Mesothelial cell of epicardium (in vitro differentiated cells): ENCODE measurements at places on chromosomes 1 and 21. TPM values are rescaled to one million over a fixed set of nuclear protein-coding genes. Genes with fewer than 3 reads are reported as not detected.
A peak's percentile ranks its signal among the peaks of the same experiment; 100 is the strongest.

SYTL1 gene
- total RNA-seq: 41.0 to 42.8 TPM (median 42.2 TPM) in 3 replicates

- peaks cover 65% of the 10 kb centered on the region for H3K27me3 ChIP-seq
- H3K27ac ChIP-seq: no peak overlapping the region
- no peak for DNase-seq
- no peaks in the 10 kb centered on the region for H3K36me3 ChIP-seq
- peaks cover 18% of the 10 kb centered on the region for H3K4me1 ChIP-seq
Measured at GRCh38 chr1:107138166-107138565, 2.7 kb upstream of the NTNG1 start.

DNA sequence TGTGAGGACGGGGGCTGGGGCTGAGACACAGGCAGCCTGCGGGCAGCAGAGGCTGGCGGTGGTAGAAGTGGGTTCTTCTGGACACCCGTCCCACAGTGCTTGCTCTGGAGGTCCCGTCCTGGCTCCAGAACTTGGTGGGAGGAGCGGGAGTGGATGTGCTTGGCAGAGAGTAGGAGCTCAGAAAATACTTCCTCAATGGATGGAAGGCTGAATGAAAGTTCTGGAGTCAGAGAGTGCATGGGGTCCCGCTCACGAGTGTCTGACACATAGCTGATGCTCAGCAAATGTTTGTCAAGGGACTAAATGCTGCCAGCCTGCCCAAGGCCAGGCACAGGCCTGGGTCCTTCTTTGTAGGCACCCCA is 13.4 kb upstream of the NES start:
- no peak for DNase-seq
- peak overlapping the region; percentile 74 for H3K4me3 ChIP-seq
- H3K27me3 ChIP-seq: no peaks in the 10 kb centered on the region

CAMK1G gene
- 3.8 to 5.2 TPM (median 4.5 TPM) in 3 replicates for total RNA-seq

DNA sequence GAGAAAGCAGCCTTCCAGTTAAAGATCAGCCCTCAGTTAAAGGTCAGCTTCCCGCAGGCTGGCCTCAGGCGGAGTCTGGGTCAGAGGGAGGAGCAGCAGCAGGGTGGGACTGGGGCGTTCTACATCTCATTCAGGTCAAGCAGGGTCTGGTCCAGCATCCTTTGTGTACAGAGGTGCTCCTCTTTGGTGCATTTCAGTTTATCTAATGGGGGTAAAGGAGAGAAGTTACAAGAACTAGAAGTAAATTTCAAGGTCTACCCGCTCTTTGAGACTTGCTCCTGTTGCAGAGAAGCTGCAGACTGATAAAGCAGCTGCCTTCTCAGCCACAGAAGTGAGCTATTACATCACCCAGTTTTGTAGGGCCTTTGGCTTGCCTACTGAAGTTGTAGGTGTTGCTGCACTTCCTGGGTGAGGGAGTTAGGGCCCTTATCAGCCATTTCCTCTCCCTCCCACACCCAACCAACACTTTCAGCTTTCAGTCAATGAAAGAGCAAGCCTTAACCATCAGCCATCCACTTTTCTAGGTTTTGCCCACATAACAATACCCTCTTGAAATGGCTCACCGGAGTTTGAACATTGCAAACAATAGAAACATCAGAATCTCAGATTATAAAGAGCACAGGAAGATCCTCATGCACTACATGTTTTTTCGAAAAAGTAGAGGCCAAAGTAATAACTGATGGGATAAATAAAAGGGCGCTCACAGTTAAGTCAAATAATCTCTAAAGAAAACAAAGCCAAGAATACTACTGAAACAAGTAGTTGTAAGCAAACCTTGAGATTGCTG is 2.8 kb upstream of the NUP210L start:
- peaks cover 36% of the 10 kb centered on the region for H3K36me3 ChIP-seq
- H3K4me3 ChIP-seq: no peak overlapping the region

DNA sequence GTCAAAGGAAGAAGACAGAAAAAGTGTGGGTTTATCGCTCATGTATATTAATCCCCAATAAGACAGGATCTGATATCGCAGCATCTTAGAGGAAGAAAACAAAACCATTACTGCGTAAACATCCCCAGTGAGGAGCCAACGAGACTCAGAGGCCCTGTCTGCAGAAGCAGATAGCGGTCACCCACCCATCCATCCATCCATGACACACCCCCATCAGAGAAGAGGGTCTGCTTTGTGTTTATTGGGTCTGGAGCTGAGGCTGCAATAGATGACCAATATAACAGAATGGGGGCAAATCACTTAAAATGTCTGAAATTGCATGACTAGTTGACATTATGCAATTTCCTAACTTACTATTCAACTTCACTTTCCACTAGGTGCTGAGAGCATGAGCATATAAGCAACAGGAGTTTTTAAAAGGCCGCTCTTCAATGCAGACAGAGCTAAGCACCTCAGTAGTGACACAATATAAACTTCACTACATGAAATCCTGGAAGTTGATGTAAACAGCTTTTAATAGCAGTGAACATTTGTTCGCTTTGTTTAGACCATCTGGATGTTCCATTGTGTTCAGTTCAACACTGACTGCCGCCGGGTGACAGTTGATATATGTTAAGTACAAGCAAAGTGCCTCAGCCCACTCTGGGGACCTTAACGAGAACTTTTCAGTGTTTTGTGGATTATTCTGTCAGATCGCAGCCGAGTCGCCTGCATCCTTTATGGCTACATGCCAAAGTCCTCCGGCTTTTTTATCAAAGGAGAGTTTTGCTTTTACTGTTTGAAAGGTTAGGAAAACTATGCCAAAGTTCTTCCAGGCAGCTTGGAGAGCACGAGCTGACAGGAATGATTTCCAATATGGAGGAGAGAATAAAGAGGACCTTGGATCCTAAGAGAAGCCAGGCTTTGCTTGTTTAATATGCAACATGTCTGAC is 167.5 kb downstream of the ZNF281 start:
- no peak for DNase-seq
- peaks cover 2% of the 10 kb centered on the region for H3K27me3 ChIP-seq
- H3K4me1 ChIP-seq: peaks cover 20% of the 10 kb centered on the region

DNA sequence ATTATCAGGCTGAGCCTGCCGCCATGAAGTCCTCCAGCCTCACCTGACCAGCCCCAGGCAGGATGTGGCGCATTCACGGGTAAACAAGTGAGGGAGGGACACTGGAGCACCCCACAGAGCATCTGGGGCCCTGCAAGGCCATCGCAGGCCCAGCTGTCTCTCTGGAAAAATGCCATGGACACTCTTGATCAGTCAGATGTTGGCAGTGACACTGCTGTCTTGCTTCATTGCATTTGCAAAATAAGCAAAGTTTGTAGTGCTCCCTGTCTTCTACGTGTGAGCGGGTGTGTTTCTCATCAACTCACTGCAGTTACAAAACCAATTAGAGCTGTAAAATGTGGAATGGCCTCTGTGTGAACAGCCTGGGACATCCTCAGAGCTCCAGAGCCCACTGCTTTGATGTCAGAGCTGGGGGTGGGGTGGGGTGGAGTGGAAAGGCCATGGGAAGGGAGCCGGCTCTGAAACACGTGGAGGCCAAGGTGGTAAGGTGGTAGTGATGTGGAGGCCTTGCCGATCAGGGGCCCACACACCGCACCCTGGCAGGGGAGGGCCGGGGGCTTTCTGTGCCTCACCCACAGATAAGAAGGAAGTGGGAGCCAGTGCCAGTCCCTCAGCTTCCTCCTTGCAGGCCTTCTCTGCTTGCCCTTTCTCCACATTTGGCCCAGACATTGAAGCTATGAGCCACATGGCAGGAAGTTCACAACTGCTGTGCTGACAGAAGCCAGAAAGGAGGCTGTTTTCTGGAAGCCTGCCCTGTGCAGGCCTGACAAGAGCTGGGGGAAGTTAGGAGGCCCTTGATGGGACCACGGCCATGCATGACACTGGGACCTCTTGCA is 254.9 kb downstream of the RHOU start:
- H3K27ac ChIP-seq: no peak overlapping the region
- no peaks in the 10 kb centered on the region for H3K27me3 ChIP-seq
- DNase-seq: no peak
- no peak overlapping the region for H3K4me3 ChIP-seq
- H3K4me1 ChIP-seq: peaks cover 4% of the 10 kb centered on the region

GRCh38 chr1:29315262-29315661 is 78.9 kb downstream of the PTPRU start:
- H3K27me3 ChIP-seq: no peaks in the 10 kb centered on the region
- H3K36me3 ChIP-seq: peaks cover 46% of the 10 kb centered on the region
- H3K4me3 ChIP-seq: no peak overlapping the region
- H3K27ac ChIP-seq: peak overlapping the region; percentile 50
- H3K4me1 ChIP-seq: no peaks in the 10 kb centered on the region

DNA sequence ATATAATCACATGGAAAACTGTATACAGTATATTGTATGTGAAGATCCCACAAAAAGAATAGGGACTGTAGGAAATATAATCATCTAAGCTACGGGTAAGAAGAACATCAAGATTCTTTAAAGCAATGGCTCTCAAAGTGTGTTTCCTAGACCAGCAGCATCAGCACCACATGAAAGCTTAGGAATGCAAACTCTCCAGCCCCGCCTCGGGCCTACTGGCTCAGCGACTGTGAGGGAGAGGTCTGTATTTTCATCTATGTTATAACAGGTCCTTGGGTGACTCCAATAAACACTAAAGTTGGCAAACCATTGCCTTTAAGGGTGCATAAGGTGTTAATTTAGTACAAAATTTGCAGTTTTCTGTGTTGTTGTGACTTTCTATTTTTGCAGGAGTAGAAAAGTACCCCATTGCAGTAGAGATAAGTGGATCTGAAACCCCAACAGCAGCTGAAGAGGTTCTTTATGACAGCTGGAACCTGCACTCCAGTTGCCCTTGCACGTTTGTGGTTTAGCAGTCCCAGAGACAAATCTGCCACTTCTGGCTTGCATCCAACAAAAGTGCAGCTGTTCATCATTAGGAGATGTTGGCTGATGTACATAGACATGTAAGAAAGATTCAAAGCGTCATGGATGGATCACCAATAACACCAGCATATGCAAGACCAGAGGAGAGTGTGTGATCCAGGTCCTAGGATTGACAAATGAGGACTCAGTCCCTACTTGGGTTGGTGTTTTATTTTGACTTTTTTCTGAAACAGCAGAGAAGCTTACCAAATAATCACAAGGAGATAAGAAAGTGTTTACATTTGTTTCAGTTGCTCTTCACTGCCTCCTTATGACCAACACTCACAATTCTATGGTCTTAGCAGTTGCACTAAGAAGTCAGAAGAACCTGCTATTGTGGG is 15.9 kb upstream of the IFNAR1 start:
- no peak overlapping the region for H3K4me3 ChIP-seq
- peaks cover 7% of the 10 kb centered on the region for H3K4me1 ChIP-seq
- no peaks in the 10 kb centered on the region for H3K27me3 ChIP-seq
- peaks cover 2% of the 10 kb centered on the region for H3K36me3 ChIP-seq
- DNase-seq: no peak
- H3K27ac ChIP-seq: no peak overlapping the region

EXOSC10 gene
- 68.1 to 76.9 TPM (median 73.7 TPM) in 3 replicates for total RNA-seq

- peaks cover 1% of the 10 kb centered on the region for H3K36me3 ChIP-seq
- DNase-seq: no peak
- no peak overlapping the region for H3K27ac ChIP-seq
- H3K4me3 ChIP-seq: no peak overlapping the region
Measured at GRCh38 chr1:231376875-231377549, 38.9 kb downstream of the SPRTN start.

ESPN gene
- total RNA-seq: 1.2 to 1.6 TPM (median 1.4 TPM) in 3 replicates

NR5A2 gene
- total RNA-seq: 0.25 to 1.2 TPM (median 0.38 TPM) in 3 replicates
